ENCODE measurements at places on chromosomes 1 and 21.

DNA sequence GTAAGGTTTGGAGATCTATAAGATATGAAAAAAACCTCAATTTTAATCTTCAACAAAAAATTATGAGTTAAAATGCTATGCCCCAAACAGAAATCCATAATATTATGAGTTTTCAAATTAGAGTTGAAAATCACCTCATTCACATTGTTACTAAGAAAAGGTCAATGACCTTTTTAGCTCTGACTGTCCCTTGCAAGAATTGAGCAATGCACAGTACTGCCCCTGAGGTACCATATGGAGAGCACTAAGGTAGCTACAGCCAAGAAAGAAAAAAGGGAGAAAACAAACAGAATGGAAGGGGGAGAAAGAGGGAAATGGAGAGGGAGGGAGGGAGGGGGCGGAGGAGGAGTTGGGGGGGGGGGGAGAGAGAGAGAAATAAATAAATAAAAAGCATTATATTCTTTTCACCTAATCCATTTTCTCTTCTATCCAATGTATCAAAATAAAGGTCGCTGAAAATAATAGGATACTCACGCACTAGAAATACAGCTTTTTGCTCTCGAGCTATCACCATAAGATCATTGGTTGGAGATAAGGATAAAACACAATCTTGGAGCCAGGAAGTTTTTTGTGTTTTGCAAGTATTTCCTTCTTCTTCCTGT, 58.8 kb downstream of the RAB3GAP2 start:
- no peak for DNase-seq

- DNase-seq: no peak
Observed at GRCh38 chr1:178739285-178740045, 14.4 kb downstream of the RALGPS2 start.

DNA sequence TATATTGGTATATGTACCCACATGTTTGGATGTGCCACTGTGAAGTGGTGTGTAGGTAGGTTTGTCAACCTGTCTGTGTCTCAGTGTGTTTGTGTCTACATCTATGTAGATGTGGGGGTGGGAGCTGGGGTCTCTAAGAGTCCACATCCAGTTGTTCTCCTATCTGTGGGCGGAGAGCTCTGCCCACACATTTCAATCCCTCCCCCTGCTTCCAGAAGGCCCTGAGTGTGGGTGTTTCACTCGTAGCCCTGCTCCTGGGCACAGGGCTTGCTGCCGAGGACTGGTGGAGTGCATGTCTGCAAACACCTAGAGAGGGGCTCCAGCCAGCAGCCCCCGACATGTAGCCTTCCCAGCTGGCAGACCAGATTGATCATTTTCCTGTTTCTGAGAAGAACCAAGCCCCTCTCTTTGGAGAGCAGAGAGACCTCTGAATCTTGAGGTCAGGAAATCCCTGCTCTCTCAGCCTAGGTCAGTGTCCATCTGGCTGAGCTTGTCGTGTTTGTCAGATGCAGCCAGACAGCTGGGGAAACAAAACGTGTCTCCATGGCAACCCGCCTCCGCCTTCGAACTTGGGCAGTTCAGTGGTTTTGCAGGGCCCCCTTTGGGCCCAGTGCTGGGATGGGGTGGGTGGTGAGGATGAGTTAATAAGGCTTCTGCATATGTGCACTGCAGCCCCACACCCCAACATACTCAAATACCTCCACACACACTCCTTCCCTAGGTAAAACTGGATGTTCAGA, 31.2 kb upstream of the SYNC start:
- peak; percentile 36 for DNase-seq

- no peak for DNase-seq
Observed at GRCh38 chr1:244102468-244102867, 51.4 kb downstream of the ZBTB18 start.

DNA sequence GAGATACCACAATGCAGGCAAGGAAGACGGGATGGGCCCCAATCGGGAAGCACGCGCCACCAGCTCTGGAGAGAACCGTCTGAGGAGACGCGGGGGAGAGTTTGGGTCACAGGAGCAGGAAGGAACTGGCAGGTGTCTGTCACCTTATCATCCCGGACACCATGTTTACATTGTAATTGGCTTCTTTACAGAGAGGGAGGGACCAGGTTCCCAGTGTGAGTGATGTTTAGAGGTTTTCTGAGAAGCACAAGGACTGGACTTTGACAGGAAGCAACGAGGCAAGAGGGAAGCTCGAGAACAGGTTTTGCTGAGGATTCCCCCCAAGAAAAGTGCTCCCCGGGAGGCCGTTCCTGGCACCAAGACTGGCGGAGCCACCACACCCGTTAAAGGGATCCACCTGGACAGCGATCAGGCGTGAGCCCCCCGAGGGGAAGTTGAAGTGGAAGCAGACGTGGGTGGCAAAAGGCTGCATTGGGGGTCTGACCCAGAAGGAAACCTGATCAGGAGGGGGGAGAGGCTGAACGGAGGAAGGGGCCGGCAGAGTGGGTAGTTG, 957 bp downstream of the EPS15 start:
- no peak for DNase-seq

DNA sequence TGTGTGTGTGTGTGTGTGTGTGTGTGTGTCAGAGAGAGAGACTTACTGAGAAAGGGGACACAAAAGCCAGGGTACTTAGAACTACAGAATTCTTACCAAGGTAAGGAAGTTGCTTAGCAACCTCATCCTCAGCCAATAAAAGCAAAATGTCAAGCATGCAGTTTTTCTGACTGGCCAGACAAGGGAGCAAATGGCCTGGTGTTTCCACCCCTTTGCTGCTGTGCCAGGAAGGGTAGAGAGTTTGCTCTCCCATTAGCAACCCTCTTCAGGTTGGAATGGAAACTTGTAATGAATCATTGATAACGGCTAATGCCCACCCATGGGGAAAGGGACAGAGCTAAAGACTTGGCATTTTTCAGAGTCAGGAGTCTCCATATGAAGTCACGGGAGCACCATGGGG, 10.6 kb downstream of the RXRG start:
- peak; percentile 35 for DNase-seq

DNA sequence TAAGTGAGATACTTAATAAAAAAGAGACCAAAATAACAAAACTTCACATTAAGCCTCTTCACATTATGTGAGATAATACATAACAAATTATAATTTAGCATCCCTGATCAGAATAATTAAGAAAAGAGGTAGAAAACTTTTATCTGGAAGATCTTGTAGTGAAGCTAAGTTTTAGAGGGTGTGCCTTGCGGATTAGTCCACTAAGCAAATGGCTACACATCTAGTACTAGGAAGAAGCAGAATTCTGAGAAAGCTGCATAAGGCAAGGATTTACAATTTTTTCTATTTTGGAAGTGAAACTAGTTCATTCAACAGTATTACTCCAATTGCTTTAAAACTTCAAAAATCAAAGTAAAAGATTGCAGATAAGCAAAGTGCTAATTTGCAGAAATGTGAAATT, 3.5 kb downstream of the YOD1 start:
- no peak for DNase-seq

- no peak for DNase-seq
Observed at GRCh38 chr1:31793086-31793485, 22.7 kb downstream of the SPOCD1 start.

DNA sequence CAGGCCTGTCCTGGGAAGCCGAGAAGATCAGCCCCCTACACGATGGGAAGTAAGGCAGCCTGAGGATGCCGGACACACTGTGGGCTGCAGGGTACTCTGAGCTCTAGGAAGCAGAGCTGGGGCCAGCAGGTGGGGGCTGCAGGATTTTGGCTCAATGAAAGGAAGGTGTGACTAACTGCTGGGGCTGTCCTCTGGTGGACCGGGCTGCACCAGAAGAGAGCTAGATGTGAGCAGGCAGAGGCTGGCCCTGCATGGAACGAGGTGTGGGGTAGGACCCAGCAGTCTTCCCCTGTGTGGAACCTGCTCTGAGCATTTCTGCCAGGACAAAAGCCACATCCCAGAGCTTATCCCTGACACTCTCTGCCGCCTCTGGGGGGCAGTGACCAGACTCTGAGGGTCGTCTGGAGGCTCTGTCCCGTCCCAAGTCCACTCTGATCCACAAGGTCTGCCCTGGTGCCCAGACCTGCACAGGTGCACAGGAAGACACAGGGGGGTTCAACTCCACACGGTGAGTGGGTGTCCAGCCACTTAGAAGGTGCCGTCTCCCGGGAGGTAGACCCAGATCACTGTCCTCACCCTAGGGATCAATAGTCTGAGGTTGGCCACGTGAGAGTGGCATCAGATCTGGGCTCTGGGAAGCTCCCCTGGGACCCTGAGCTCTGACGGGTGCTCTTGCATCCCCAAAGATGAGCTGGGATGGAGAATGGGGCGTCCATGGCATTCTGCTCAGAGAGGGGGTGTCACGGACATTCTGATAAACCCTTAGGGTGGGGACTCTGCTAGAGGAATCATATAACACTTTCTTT, 187.6 kb upstream of the VAMP3 start:
- DNase-seq: no peak

DNA sequence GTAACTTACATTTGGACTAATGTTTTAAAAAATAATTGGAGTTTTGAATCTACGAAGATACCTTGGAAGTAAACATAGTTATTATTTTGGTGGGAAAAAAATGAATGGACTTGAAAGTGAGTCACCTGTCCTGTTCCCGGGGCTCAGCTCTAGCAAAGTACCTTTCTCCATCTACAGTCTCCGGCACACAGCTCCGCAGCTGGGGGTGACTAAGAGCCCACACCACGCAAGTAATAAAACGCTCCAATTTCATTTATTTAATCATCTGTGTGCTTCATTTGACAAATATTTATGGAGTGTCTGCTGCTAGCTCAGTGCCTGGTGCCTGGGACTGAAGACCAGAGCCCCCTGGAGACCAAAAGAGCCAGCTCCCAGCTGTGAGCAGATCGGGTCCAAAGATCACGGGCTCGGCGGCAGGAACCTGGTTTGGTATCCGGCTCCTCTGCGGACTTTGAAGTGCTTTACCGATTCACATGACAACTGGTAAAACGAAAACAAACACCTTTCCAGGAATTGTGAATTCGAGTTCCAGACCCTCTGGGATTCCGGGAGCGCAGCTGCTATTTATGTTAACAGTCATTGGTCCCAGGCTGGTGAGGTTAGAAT, 1.7 kb upstream of the RIPK4 start:
- DNase-seq: peak; percentile 14

GRCh38 chr1:197399755-197400521, 131.9 kb downstream of the CRB1 start:
- no peak for DNase-seq

- no peak for DNase-seq
Observed at GRCh38 chr1:2022063-2022770, 3.1 kb downstream of the GABRD start.

All from NCI-H1092 (cell line).